ENCODE measurements at places on chromosomes 5 and 9. TPM values are rescaled to one million over a fixed set of nuclear protein-coding genes. Genes with fewer than 3 reads are reported as not detected.

Gene TCF7
- total RNA-seq, result 749 TPM

Gene SPATA31C1
- total RNA-seq, result not detected

Gene PRDM9
- not detected for total RNA-seq

Gene RIGI
- 27.1 TPM for total RNA-seq

Gene PRKAA1
- 93.0 TPM for total RNA-seq

Gene TXNDC8
- not detected for total RNA-seq

Gene SPINK13
- total RNA-seq, result not detected

Gene IFNK
- not detected for total RNA-seq

Gene NRARP
- 0.55 TPM for total RNA-seq

Gene PRRX2
- not detected for total RNA-seq

Gene TPPP
- 0.73 TPM for total RNA-seq

Gene QRFP
- total RNA-seq, result not detected

Gene KCNV2
- not detected for total RNA-seq

Gene ZFP37
- 2.8 TPM for total RNA-seq

Gene ISL1
- not detected for total RNA-seq

Gene GALNT12
- 11.7 TPM for total RNA-seq

Gene IRGM
- 3.3 TPM for total RNA-seq

Gene TEK
- not detected for total RNA-seq

Gene FOXI1
- total RNA-seq, result not detected

Gene CDH9
- not detected for total RNA-seq

Gene PKD2L2
- total RNA-seq, result not detected

Gene PLEKHG4B
- not detected for total RNA-seq

Gene TRUB2
- total RNA-seq, result 22.9 TPM

Gene OBP2B
- total RNA-seq, result not detected

Measured in T-cell (primary cell).